C1 segment of cervical spinal cord (tissue), 14 donors: ENCODE measurements at places on chromosomes 16 and 17.

DNA sequence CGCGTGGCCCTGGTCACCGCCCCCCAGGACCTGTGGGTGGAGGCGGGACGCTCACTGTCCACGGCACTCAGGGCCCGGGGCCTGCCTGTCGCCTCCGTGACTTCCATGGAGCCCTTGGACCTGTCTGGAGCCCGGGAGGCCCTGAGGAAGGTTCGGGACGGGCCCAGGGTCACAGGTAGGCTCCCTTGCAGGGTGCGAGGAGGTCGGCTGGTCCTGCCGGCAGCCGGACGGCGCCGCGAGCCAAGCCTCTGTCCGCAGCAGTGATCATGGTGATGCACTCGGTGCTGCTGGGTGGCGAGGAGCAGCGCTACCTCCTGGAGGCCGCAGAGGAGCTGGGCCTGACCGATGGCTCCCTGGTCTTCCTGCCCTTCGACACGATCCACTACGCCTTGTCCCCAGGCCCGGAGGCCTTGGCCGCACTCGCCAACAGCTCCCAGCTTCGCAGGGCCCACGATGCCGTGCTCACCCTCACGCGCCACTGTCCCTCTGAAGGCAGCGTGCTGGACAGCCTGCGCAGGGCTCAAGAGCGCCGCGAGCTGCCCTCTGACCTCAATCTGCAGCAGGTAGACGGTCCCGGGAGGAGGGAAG is 1.3 kb downstream of the GUCY2D start:
- no peak for DNase-seq

GRCh38 chr16:50354629-50355456 is 13.9 kb downstream of the BRD7 start:
- DNase-seq: no peak

DNA sequence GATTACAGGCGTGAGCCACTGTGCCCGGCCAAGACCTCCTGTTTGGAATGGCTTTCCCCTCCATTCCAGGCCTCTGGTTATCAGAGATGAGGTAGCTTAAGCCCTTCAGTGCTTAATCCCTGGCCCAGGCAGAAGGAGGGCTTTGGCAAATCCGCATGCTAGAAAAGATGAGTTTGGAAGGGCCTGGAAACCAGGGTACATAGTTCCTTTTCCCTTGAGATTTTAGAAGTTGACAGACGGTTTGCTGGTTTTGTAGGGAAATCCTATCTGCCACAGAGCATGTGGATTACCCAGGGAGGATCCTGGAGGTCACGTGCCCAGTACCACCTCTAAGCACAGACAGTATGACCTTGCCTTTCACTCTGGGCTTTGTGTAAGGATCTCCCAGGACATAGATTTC is 114.7 kb upstream of the CACNG3 start:
- no peak for DNase-seq

DNA sequence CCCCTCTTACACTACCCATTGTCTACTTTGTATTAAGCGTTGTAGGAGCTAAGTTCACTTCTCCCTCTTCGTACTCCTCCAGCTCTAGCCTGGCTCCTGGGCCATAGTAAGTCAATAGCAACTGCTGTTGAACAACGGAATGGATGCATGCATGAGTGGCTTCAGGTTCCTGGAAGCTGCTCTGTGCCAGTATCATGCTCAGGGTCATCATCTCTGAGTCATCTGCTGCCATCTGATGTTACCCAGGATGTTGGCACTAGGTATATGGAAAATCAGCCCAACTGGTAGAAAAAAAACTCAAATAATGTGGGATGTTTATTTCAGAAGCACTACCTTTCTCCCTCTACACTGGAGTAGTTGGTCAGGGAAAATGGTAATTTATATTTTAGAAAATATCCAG is 536.8 kb downstream of the NPIPA7 start:
- DNase-seq: no peak

- no peak for DNase-seq
Observed at GRCh38 chr17:50824429-50824828, 11.0 kb upstream of the WFIKKN2 start.

GRCh38 chr16:84597931-84598351 is 19.9 kb downstream of the COTL1 start:
- no peak for DNase-seq

DNA sequence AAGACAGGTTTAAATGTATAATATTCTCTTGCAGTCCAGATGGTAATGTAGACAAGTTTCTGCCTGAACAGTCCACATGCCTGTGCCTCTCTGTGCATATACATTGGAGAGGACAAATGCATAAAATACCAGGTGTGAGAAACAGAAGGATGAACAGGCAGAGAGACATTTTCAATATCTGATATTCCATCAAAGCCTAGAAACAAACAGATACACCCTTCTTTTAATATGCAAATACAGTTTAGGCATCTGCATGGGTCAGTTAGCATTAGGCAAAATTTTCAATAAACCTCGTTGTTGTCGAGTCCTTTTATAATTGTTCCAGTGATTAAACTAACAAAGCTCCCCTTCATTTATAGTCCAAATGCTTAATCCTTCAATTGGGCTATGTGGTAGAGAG is 897 bp downstream of the OMG start:
- no peak for DNase-seq

DNA sequence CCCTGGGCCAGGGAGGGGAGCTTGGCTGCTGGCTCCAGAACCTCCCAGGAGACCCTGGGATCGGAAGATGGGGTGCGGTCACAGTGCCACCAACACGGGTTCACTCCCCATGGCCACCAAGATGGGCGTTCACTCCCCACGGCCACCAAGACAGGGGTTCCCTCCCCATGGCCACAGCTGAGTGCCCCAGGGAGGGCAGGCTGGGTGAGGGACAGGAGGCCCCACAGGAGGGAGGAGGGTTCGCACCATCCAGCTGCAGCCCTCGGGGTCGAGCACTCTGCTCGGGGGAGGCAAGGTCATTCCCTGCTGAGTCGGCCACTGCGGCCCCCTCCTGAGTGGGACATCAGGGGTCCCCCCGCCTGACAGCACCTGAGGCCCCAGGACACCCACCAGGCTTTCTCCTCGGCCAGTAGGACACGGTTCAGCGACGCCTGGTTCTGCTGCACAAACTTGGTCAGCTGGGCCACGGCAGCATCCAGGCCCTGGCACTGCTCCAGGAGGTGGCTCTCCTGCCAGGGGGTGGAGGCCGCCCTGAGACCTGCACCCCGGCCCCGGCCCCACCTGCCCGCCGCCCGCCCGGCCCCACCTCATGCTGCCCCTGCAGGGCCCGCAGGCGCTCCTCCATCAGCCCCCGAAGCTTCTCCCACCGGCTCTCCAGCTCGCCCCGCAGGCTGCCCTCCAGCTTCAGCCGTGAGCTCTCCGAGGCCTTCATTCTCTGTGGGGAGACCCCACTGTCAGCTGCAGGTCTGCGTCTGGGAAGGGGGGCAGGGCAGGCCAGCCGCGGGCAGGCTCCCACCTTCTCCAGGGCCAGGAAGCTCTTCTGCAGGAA is 5.9 kb downstream of the CCDC154 start:
- DNase-seq: no peak

GRCh38 chr16:10990378-10990777 is 46.0 kb downstream of the CLEC16A start:
- no peak for DNase-seq

GRCh38 chr17:78396441-78397337 is 18.2 kb downstream of the PGS1 start:
- DNase-seq: no peak

- DNase-seq: no peak
Observed at GRCh38 chr16:83365166-83365565, 442.6 kb upstream of the HSBP1 start.

DNA sequence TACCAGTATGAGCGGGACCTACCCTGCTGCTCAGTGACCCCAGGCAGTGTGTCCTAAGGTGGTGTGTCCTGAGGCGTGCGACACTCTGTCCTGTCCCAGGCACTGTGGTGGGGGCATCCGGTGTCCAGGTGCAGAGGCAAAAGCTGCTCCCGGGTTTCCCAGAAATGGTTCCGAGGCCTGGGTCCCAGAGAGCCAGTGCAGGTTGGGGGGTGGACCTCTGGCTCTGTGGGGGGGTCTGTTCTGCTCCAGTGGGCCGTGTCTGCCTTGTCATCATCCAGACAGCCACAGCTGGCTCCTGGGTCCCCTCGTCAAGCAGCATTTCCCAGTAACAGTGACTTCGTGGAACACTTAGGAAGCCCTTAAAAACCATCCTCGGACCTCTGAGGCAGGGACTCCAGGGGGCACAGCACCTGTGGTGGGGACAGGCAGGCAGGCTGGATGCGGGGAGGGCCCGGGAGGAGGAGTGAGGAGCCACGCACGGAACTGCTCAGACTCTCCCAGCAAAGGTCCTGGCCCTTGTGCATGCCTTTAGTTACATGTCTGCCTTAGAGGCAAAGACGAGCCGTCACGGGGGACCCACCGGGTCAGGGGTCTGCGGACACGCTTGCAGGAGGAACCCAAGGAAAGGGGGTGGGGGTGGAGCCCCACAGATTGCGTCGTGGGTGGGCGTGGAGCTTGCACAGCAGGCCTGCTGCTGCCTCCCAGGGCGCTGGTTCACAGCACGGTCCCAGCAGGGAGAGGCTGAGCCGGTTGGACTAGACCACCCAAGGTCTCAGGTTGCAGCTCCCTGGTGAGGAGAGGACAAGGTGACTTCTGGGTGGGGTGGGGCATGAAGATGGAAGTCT is 5.6 kb downstream of the SLC16A3 start:
- DNase-seq: no peak

- DNase-seq: no peak
Observed at GRCh38 chr17:66255112-66255511, 25.9 kb upstream of the APOH start.

- DNase-seq: no peak
Observed at GRCh38 chr16:50521246-50521900, 26.8 kb upstream of the NKD1 start.

- DNase-seq: no peak
Observed at GRCh38 chr16:81537721-81538561, 93.3 kb downstream of the CMIP start.

DNA sequence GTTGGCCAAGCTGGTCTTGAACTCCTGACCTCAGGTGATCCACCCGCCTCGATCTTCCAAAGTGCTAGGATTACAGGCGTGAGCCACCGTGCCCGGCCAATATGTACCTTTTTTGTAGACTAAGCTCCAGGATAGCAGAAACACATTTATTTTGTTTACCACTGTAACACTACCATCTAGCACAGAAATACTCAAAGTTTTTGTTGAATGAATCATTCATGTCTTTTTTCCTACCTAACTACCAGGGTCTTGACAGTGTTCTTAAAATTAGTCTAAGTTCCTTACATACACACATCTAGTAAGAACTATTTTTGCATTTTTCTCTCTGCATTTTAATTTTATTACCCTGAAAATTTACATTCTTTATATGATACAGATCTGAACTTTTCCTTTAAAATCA is 44.4 kb downstream of the AKAP10 start:
- DNase-seq: no peak

- DNase-seq: no peak
Observed at GRCh38 chr17:19242323-19242722, 5.2 kb downstream of the EPN2 start.

DNA sequence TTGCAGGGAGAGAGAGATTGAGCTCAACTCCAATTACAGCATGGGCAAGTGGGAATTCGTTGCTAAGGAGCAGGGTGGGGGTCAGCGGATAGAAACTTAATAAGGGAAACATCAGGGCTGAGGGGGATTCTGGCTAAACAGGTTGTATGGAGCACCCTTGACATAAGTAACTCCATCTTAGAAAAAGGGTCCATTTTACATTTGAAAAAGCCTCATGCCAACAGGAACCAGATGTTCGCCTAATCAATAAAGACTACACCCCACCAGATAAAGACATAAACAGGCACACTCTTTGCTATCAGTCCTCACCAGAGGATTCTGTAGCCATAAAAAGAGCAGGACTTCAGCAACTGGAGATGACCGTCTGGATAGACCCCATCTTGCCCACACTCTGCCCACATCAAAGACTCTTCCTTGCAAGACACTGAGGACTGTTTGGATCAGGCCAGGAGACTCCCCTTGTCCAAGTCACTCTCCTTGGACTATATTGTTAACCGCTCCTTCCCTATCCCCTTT is 1.6 kb upstream of the LRRC75A start:
- DNase-seq: no peak

- no peak for DNase-seq
Observed at GRCh38 chr17:29008591-29008990, 2.8 kb upstream of the SEZ6 start.

DNA sequence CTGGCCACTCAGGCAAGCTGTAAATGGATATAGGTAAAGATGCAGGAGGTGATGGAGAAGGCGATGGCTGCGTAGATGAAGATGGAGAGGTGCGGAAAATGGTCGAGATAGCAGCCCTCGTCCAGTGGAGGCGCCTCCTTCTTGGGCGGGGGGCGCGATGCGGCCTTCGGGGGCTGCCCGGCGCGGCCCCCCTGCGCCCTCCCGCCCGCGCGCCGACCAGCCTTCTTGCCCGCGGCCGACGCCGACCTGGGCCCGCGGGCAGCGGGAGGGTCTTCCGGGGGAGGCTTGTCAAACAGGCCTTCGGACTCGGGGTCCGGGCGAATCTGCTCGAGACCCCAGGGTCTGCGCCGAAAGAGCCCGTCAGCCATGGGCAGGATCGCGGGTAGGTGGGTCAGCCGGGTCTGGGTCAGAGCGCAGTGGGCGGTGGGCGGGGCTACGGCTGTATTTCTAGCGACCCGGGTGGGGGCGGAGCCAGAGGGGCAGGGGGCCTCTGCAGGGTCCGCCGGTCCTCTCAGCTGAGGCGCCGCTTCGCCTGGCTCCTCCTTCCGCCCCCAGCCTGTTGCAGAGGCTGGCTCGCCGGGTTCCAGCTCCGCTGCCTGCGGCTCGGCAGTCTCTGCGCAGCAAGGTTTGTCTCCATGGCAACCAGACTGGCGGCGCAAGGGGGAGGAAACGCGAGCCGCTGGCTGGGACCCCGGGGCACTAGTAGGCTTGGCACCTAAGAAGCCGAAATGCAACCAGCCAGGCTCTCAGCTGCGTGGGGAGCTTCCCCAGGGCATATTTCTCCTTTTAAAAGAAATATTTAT is 14.4 kb downstream of the MIS12 start:
- DNase-seq: peak; percentile 83

DNA sequence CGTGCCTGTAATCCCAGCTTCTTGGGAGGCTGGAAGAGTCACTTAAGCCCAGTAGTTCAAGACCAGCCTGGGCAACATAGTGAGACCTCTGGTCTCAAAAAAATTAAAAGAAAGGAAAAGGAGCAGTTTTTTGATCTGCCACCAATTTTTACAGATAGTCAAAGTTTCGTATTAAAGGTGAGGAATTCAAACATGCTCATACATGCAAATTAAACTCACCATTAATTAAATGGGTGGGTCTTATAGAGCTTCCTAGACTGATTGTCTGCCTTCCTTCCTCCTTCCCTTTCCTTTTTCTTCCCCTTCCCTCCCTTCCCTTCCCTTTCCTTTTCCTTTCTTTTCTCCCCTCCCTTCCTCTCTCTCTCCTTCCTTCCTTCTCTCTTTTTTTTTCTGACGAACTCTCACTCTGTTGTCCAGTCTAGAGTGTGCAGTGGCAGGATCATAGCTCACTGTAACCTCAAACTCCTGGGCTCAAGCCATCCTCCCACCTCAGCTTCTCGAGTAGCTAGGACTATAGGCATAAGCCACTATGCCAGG is 36.4 kb upstream of the VPS4A start:
- no peak for DNase-seq

DNA sequence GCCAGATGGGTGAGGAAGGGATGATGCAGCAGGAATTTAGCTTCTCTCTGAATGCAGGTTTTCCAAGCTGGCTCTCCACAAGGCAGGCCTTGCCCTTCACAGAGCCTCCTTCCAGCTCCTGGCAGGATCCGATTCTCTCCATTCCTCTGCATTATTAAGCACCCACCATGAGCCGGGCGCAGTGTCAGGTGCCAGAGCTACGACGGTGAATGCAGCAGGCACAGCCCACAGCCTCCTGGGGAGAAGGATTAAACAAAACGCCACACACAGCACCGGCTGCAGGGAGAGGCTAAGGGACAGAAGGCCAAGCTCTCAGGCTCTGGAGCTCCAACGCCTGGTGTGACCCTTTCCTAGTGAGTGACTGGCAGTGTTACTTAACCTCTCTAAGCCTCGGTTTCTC is 7.1 kb upstream of the MT2A start:
- no peak for DNase-seq
